HTR-8/SVneo (cell line): ENCODE measurements at places on chromosomes 1 and 21.

- DNase-seq = no peak
These were observed 42.6 kb downstream of the EYA3 start for GRCh38 chr1:28045777-28046176.

DNA sequence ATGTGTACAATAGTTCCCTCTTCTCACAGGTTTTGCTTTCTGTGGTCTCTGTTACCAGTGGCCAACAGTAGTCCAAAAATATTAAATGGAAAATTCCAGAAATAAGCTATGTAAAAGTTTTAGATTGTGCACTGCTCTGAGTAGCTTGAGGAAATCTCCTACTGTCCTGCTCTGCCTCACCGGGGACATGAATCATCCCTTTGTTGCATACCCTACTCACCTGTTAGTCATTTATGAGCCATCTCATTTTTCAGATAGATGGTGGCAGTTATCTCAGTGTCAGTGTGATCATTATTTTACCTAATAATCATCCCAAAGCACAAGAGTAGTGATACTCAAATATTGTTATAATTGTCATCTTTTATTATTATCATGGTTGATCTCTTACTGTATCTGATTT lies 688.1 kb downstream of the PLA2G4A start:
- no peak for DNase-seq

GRCh38 chr1:159030877-159031447 lies 21.3 kb downstream of the IFI16 start:
- DNase-seq = no peak

GRCh38 chr1:158095737-158096335 lies 84.9 kb upstream of the CD1D start:
- DNase-seq = peak; percentile 37

DNA sequence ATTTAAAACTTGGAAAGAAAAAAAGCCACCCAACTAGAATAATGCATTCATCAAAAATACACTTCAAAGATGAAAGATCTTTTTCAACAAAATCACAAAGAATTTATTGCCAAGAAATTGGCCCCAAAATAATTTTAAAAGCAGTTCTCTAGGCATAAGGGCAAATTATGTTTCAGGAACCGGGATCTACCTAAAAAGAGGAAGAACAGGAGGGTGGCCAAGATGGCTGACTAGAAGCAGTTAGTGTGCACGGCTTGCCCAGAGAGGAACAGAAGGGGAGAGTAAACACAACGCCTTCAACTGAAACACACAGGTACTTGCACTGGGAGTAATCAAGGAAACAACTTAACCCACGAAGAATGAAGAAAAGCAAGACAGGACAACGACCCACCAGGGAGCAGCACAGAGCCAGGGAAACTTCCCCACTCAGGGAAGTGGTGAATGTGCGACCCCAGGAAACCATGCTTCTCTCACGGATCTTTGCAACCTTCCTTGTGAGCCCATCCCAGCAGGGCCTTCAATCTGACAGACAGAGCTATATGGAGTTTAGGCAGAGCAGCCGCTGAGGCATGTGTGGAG lies 46.1 kb downstream of the ACKR1 start:
- DNase-seq = no peak

- no peak for DNase-seq
These were observed 83.1 kb downstream of the ESRRG start for GRCh38 chr1:216640100-216640499.

GRCh38 chr1:41835485-41835884 lies 83.2 kb downstream of the HIVEP3 start:
- DNase-seq = no peak

DNA sequence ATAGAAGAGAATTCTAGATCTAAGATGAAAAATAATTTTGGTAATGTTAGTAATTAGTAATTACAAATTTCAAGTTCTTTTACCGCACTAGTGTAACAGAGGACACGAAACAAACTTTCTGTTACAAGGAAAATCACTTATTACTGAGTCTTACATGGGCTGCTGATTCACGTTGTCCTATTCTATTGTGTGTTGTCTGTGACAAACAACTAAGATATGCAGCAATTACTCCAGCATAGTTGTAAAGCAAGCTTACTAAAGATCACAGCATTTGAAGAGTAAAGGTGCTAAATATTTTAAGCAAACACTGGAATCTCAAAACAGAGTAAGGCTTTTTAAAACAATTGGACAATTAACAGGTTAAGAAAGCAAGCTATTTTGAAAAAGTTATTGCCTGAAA lies 502.3 kb downstream of the KCNT2 start:
- no peak for DNase-seq

DNA sequence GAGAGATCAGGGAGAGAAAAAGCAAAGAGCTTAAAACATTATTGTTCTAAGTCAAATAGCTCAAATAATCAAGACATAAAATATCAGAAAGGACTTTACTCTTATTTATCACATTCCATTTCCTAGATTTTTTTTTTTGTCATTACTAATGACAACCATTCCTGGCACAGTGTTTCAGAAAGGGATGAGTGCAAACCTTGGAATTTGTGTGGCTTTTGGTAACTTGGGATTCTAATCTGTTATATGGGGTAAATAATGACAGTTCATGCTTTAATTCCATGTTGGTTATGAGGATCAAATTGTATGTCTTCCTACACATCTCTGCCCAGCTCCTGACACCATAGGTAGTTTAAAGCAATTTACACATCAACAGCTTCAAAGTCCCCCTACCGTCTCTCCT lies 358.4 kb upstream of the ADGRL4 start:
- DNase-seq = no peak

DNA sequence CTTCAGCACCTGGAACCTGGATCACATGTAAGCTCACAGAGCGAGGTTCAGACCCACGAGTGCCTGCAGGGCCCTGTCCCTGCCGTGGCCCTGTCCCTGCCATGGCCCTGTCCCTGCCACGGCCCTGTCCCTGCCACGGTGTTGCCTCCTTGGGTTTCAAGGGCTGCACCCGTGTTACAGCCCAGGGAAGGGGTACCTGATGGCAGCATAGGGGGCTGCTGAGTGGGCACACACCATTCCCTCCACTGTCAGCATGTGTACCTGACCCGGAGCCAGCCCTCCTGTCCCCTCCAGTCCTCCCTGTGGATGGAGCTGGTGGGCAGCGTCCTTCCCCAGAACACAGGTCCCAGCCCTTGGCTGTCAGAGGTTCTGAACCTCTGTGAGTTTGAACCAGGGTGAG lies 15.3 kb downstream of the DFFB start:
- no peak for DNase-seq

DNA sequence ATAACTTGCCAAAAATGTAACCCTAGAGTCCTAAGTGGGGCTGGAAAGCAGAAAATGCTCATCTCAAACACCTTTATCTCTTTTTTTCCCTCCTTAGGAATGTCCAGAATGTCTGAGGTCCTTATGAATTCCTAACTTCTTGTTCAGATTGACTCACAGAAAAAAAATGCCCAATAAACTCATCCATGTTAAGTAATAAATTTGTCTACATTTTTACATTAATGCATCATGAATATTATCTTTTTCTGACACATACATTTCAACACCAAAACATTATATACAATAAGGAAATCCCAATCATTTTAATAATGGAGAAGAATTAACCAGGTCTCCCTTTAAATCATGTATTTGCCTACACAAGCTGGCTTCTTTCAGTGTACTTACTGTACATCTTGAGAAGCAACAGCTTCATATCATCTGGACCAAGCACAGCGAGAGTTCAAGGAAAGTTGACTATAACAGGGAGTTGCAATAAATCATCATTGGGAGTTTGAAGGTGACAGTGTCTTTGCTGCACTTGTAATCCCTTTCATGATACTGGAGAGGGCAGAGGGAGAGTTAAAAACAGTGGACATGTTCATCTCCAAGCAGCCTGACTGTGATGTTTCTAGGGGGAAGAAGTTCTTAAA lies 565.2 kb downstream of the LTN1 start:
- peak; percentile 41 for DNase-seq
